Kidney epithelial cell (primary cell): ENCODE measurements at places on chromosomes 2 and 18.
A peak's percentile ranks its signal among the peaks of the same experiment; 100 is the strongest.

DNA sequence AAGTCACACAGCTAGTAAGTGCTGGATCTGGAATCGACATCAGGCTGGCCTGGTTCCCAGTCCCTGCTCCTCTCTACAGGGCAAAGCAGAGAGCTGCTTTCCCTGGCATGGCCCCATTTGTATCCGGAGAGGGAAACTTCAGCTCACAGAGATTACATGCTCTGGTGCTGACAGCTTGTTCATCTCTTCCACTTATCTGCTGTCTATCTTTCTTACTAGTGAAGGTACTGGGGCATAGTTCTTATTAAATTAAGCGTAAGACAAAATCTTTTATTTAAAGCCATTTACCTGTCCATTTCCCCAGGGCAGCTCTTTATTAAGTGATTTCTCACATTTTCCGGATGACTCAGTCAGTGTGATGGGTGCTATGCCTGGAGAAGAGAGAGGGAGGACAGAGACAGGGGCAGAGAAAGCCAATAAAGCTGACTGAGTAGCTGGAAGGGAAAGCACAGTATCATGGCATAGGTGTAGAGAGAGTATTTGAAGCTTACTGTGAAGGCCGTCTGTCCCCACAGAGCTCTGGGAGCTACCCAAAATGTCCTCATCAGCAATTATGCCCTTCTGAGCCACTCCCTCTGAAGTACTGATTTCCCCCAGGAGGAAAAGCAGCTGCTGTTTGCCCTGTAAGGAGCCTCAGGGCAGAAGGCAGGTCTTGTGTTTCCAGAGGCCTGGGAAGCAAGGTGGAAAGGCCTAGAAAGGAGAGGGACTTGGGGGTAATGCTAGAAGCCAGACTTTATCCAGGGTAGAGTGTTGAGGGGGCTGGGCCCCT, 44.1 kb upstream of the EPAS1 start:
- no peak for DNase-seq

DNA sequence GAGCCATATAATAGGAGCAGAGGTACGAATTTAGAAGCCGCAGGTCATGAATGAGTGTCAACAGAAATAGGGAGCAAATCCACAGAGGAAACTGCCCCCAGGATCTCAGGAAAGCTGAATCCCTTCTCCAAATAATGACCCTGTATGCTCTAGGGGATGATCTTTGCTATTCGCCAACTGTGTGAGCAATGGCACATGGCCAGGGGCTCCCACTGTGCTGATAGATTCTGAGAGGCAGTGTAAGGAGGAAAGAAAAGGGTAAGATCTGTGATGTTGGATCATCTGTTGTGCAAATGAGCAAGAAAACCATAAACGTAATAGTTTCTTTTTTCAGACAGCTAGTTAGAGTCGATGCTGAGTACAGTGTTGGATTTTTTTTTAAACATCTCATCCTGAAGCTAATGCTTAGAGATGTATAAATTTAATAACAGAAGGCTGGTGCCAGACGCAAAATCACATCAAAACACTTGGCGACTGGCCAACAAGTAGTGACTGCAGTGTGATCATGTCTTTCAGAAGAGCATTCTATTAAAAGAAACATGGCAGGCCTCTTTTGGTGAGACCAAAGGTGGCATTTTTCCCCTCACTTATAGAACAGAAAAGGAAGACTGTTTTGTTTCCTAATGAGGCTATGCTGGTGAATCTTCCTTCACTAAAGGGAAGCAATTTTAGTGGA, 77.4 kb downstream of the ABCA12 start:
- no peak for DNase-seq

DNA sequence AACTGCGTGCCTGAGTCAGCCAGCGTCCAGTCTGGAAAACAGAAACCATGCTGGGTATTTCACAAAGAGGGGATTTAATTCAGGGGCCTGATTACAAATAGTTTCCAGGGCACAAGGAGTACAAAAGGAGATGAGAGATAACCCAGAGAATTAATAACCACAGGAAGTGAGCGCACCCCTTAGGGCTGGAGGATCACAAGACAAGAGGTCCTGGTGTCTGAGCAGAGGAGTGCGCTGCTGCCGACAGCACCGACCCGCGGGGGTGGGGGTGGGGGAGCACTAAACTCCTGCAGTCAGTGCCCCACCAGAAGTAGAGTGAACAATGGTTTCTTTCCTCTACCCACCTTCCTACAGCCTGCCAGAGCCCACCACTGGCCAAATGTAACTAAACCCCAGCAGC, 20.8 kb upstream of the MAL start:
- DNase-seq, result no peak

GRCh38 chr2:236826606-236827156, 257.1 kb downstream of the ACKR3 start:
- no peak for DNase-seq

GRCh38 chr2:12361506-12361905, 355.2 kb upstream of the TRIB2 start:
- no peak for DNase-seq

DNA sequence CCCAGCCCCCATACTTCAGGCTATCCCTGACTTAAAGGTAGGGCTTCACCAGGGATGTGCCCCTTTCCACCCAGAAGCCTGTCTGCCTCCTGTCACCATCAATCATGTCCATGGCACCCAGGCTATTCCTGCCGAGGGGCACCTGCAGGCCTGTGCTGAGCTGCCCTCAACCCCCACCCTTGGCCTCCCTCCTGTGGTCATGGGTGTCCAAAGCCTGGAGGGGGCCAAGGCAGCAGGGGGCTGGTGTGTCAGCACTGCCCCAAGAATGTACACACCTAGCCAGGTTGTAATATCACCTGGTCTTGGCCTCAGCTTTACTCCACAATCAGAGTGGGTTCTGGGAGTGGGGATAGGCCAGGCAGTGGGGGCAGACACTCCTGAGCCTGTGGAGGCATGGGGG, 69.3 kb downstream of the SUCLG1 start:
- no peak for DNase-seq

- no peak for DNase-seq
Observed at GRCh38 chr2:182941121-182941722, 74.8 kb upstream of the FRZB start.

DNA sequence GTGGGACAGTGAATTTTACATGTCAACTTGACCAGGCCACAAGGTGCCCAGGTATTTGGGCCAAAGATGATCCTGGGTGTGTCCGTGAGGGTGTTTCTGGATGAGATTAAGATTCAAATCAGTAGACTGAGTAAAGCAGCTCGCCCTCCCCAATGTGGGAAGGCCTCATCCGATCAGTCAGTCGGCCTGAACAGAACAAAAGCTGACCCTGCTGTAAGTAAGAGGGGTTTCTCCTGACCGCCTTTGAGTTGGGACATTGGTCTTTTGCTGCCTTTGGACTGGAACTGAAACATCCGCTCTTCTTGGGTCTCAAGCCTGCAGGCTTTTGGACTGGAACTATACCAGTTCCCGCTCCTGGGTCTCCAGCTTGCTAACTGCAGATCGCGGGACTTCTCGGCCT, 233.3 kb downstream of the KLHL29 start:
- no peak for DNase-seq

- peak; percentile 10 for DNase-seq
Observed at GRCh38 chr2:147910990-147911473, 66.2 kb downstream of the ACVR2A start.

GRCh38 chr2:145411493-145411892, 891.6 kb upstream of the ZEB2 start:
- no peak for DNase-seq

DNA sequence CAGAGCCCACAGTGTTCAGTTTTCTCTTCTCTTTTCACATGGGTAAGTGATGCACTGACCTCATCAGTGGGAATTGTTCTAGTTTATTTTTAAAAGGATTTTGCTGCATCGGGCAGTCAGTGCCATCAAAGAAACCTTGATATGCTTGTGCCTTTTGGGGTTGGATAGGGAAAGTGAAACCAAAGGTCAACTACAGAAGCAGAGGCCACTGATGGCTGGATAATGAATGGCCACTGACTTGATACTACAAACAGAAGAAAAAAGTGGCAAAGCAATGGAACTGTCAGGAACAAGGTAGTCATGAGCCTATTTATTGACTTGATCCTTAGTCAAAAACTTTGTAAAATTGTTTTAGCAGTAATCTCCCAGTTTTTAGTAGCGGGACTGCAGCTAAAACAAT, 636.3 kb upstream of the ZEB2 start:
- no peak for DNase-seq

DNA sequence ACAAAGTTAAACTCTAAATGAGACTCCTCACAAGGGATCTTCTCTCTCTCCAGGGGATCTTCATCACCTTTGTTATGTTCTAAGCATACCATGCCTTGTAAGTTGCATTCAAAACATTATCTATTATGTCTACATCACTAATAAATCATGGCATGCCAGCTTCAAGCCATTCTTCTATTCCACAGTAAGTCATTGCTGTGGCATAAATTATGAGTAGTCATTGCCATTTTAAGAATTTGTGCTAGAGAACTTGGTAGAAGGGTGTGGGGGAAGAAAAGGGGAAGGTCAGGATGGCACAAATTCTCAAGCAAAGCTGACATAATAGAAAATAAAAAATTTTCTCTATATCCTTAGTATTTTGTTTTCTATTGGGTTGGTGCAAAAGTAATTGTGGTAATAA, 33.5 kb downstream of the BARD1 start:
- DNase-seq, result no peak

GRCh38 chr2:3741867-3742602, 38.7 kb downstream of the DCDC2C start:
- DNase-seq, result no peak

DNA sequence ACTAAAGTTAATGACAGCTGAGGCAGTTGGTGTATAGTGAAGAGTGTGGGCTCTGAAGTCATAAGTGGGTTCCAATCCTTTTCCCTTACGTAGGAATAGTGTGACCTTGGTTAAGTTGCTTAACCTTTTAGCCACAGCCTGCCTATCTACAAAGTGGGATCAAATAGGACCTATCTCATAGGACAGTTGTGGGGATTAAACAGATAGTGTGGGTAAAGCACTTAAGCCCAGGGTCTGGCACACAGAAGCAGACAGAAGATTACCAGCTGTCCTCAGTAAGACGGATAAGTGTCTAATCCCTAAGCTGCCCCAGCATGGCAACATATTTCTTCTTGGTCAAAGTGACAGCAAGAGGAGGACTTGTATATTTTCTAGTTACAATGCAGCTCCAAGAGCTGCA, 28.2 kb downstream of the UBE2F start:
- DNase-seq, result no peak

- no peak for DNase-seq
Observed at GRCh38 chr2:148557844-148558436, 86.6 kb upstream of the EPC2 start.
